ENCODE measurements at places on chromosomes 3 and 15.

DNA sequence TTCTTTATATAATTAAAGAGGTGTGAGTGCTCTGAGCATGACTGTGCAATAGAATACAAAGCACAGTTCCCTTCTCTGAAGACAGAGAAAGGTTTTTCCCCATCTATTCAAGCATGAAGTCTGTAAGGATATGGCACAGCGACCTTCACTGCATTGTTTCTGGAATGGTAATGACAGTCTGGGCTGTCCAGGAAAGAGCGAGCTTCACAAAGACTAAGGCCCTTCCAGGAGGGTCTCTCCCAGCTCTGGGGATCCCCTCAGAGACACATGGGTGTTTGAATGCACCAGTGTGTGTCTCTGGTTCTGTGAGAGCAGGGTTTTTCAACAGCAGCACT lies 179.9 kb upstream of the NR2E3 start:
- no peak for DNase-seq

DNA sequence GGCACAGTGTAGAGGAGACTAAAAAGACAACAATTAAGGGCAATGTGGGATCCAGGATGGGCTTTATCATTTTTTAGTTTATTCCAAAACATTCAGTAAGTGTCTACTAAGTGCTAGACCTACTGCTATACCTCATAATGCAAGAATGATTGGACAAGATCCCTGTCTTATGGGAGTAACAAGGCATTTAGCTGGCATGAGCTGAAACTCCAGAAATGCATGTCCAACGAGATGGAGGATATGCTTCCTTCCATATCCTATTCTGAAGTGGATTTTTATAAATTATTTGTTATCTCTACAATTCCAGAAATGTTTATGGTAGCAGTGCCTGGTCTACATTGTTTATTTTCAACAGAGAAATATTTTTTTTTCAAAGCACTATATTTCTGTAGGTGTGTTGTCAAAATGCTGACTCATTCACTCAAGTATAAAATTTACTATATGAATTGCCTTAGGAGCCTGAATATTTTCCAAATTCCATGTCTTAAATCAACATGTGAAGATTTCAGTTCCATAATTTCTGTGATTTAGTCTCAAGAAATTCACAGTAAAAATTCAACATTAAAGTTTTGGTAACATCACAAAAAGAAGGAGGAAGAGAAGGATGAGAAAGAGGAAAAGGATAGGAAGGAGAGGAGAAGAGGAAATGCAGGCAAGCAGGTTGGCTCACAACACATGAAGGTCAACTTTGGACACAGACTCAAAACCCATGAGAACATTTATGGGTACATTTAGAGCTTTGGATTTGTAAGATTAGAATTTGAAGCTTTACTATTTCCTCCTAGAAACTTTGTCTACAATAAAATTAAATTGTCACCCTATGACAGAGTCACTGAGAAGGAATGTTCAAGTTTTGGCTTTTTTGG lies 88.6 kb downstream of the P3H2 start:
- no peak for DNase-seq

DNA sequence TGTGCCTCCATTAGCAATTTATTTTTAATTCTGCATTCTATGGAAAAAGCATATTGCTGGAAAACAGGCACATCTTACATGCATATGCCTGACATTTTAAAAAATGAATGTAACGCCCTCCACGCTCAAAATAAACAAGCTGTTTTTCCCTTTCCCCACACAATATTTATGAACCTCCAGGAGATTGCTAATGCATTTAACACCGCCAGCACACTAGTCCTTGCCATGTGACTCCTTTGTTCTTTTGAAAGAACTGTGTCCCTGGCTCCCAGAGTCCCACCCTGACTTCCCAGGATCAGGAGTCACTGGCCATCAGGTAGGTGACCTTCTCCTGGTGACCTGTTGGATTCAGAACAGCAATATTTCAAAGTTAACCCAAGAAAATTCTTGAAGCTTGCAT lies 571.2 kb upstream of the CFAP20DC start:
- no peak for DNase-seq

GRCh38 chr15:63970621-63971426 lies 75.5 kb downstream of the DAPK2 start:
- DNase-seq: no peak

DNA sequence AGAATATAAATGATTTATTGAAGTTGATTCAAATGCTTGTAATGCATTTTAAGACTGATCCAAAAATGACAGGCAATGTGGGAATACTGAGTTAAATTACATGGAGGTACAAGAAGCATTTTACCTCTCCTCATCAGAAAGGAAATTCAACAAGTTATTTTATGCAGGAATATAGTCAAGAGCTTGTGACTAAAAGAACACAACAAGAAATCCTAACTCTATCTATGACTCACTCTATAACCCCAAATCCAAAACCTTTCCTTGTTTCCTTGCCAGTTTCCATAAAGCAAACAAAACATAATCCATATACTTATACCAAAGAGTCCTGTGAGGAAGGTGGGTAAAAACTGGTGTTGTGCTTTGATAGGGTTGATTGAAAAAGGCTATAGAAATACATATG lies 30.8 kb downstream of the SIN3A start:
- DNase-seq: no peak

- no peak for DNase-seq
Measured at GRCh38 chr3:160163229-160163878, 61.9 kb upstream of the C3orf80 start.

DNA sequence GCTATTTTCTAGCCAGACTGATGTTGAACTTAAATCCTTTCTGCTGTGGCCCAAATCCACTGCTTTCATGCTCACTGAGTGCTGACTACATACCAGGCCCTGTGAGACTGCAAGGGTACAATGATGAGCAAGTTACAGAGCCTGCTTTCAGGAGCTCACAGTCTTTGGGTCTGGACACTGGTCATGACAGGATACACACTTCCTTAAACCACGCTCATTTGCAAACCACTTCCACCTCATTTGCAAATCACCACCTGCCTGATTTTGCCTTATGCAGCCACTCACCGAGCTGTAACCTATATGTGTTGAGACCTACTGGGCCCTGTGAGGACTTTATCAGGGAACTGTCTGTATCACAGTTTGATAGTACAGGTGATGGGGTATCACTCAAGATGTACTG lies 50.2 kb upstream of the LRRC58 start:
- no peak for DNase-seq

GRCh38 chr15:41154412-41154811 lies 38.3 kb upstream of the INO80 start:
- DNase-seq: no peak

DNA sequence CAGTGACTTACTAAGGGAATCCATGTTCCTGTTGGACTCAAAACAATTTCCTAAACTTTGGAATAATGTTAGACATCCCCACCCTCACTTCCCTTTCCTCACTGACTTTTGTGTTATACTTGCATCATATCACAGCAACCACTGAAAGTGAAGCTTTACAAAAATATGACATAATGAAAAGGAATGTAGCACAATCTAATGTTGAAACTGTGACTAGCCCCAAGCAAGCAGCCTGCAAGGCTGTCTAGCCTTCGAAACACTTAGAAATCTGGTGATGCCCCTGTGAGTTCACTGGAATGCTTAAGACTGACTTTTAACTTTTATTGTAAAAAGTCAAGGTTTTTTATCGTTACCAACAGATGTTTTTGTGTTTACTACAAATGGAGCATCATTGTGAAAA lies 203.7 kb upstream of the ZNF385D start:
- DNase-seq: no peak

DNA sequence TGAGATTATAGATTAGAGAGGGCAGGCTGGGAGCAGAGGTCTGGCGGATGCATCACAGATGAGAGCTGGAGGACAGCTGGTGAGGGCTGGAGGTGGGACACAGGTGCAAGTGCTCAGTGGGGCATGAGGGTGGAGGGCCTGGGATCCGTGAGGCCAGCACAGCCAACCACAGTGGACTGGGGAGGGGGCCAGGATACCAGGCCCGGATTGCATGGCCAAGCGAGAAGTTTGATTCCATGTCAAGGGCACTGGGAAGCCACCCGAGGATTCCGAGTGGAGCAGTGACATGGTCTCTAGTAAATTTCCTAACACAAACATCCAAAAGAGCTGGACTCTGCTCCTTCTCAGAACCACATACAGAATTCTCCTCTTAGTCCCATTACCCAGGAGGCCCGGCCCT lies 44.0 kb upstream of the SLC41A3 start:
- DNase-seq: no peak

GRCh38 chr3:14941871-14942270 lies 5.5 kb upstream of the NR2C2 start:
- no peak for DNase-seq

DNA sequence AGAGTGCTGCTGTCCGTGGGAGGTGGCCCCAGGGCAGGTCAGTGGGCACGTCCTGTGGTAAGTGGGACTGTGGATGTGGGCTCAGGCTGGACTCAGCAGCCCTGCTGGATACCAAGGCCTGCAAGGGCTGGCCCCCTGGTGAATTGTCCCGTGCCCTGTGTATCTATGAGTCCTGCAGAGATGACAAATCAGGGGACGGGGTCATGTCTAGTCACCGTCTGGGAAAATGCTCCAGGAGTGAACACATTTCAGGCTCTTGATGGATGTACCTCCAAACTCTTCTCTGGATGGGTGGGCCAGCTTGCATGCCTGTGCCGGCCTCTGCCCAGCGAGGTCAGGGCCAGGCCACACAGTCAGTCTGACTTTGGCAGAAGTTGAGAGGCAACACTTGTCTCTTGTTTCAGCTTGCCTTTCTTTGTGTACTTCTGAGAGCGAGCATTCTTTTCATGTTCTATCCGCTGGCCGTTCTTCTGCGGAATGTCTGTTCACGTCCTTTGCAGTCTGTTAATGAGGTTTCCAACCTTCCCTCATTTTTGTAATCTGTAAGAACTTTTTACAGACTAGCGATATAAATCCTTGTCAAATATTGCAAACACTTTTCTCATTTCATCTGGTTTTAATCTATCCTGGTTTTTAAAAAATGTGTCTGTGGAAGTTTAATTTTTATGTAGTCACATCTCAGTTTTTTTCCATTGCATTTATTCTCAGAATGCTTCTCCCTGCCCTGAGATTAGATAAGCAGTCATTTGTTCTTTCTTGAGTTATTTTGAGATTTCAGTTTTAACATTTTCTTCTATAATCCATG lies 11.4 kb upstream of the STAB1 start:
- DNase-seq: no peak

DNA sequence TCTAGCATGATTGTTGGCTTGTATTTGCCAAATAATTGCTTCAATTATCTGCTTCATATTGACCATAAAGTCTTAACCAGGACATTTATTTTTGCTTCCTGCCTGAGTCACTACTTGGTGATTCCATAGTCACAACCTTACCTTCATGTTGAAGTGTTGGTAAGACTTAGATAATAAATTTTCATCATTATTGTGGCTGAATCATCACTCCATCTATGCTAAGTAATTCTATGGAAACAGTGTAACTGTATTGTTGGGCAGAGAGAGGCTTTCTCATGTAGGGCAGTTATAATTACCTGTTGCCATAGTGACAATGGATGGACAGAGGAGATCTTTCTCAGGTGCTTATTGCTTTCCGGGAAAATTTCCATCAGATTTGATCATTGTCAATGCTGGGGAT lies 330.7 kb upstream of the LRRC3B start:
- DNase-seq: no peak

DNA sequence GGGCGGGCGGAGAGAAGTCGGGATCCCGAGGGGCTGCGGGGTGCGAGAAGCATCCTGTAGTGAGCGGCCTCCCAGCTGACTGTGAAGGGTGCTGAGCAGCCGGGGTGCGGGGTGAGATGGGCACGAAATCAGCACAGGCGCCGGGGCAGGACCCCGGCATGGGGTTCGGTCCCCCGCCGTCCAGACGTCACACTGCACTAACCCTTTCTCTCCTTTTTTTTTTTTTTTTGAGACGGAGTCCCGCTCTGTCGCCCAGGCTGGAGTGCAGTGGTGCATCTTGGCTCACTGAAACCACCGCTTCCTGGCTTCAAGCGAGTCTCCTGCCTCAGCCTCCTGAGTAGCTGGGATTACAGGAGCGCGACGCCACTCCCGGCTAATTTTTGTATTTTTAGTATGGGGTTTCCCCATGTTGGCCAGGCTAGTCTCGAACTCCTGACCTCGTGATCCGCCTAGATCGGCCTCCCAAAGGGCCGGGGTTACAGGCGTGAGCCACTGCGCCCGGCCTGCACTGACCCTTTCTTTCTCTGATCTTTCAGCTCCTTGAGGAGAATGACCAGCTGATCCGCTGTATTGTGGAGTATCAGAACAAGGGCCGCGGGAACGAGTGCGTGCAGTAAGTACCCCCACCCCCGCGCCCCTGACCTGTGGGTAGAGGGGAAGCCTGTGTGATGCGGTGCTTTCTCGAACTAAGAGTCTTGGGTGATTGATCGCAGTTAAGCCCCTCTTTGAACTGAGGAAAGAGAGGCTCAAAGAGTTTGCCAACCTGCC lies 513 bp downstream of the SS18L2 start:
- peak; percentile 27 for DNase-seq

- no peak for DNase-seq
Measured at GRCh38 chr15:38720893-38721567, 156.4 kb upstream of the RASGRP1 start.

DNA sequence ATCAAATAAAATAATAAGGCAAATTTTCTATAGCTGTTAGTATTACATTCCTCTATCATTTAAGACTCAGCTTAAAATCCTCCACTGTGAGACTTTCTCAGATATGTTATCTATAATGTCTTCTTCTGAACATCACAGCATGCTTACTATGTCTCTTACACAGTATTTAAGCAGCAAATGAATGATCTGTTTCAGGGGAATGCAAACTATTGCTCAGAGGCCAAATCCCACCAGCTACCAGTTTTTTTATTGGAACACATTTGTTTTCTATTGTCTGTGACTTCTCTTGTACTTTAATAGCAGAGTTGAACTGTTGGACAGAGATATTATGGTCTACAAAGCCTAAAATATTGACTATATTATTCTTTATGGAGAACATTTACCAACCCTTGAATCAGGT lies 59.6 kb downstream of the C3orf38 start:
- no peak for DNase-seq

DNA sequence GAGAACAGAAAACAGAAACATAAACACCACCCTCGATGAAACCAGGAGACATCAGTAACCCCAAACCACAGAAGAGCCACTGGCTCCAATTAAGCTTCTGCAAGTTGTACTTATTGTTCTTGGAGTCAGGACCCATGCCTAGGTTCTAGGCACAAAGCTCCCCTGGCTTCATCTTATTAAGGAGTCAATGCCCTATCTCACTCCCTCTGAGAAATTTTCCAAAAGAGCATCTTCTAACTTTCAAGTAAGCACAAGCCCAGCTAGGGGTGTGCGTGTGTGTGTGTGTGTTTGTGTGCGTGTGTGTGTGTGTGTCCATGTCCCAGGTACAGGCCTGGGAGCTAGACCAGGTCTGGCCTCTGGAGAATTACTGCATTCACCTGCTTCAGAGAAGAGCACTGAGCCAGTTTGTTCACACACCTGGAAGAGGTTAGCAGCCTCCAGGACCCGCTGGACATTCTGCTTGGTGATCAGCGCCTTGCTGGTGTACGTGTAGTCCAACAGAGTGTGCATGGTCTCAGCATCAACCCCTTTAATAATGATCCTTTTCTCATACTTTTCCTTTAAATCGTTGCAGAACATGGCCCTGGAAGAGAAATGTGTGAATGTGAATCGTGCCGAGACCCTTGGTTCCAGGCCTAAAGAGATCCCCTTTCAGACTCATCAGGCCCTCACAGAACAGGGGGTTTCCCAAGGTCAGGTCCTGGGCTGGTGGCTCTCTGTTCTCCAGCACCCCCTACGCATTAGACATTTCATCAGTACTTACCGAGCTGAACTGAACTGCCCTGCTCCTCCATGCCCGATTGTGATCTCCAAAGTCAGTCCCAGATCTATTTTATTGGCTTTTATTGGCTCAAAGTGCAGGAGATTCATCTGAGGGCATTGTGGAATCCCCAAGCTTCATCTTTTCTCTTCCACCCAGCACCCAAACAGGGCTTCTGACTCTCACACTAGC lies 27.8 kb downstream of the KLHL6 start:
- DNase-seq: no peak
